ENCODE measurements at places on chromosomes 5 and 9. TPM values are rescaled to one million over a fixed set of nuclear protein-coding genes. Genes with fewer than 3 reads are reported as not detected.

KCNV2 gene
- polyA plus RNA-seq, result not detected

ANKRD18A gene
- 0.10 TPM for polyA plus RNA-seq

PRRX2 gene
- polyA plus RNA-seq, result not detected

ADGRD2 gene
- not detected for polyA plus RNA-seq

DNA sequence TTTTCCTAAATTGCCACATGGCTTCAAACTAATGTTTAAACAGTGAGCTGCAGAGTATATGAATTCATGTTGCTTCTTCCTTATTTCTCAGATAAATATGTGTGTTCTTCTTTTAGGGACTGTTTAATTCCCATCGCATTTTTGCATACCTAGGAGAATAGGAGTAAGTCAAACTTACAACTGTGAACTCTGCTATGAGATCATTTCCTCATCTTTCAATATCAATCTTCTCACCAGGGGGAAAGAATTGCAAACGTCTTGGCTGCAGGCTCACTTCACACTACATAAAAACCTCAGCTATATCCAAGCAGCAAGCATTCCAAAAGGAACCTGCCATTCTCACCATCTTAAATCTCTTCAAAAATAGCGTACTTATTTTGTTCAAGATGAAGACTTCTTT is 271.0 kb downstream of the DNAH5 start:
- no peak overlapping the region for H3K27ac ChIP-seq
- no peaks in the 10 kb centered on the region for H3K36me3 ChIP-seq
- H3K4me3 ChIP-seq, result no peak overlapping the region
- H3K27me3 ChIP-seq, result no peaks in the 10 kb centered on the region
- DNase-seq, result no peak
- H3K4me1 ChIP-seq, result no peaks in the 10 kb centered on the region

GRCh38 chr9:69888856-69889585 is 68.4 kb downstream of the CFAP95 start:
- H3K27me3 ChIP-seq, result no peaks in the 10 kb centered on the region
- no peak for DNase-seq
- H3K4me1 ChIP-seq, result no peaks in the 10 kb centered on the region
- no peak overlapping the region for H3K27ac ChIP-seq
- H3K36me3 ChIP-seq, result no peaks in the 10 kb centered on the region

PLPPR1 gene
- not detected for polyA plus RNA-seq

- no peaks in the 10 kb centered on the region for H3K27me3 ChIP-seq
- no peaks in the 10 kb centered on the region for H3K36me3 ChIP-seq
- H3K4me3 ChIP-seq, result no peak overlapping the region
- H3K4me1 ChIP-seq, result no peaks in the 10 kb centered on the region
- no peak overlapping the region for H3K27ac ChIP-seq
- no peak for DNase-seq
Observed at GRCh38 chr9:32265037-32265436, 119.4 kb upstream of the ACO1 start.

- peaks cover 3% of the 10 kb centered on the region for H3K27me3 ChIP-seq
- H3K36me3 ChIP-seq, result no peaks in the 10 kb centered on the region
- DNase-seq, result no peak
- H3K4me3 ChIP-seq, result no peak overlapping the region
Observed at GRCh38 chr9:33649463-33649862, 125.4 kb downstream of the ANKRD18B start.

SCGB3A2 gene
- polyA plus RNA-seq, result 15.9 TPM
